Neural crest cell (in vitro differentiated cells): ENCODE measurements at places on chromosomes 6 and 20.

DNA sequence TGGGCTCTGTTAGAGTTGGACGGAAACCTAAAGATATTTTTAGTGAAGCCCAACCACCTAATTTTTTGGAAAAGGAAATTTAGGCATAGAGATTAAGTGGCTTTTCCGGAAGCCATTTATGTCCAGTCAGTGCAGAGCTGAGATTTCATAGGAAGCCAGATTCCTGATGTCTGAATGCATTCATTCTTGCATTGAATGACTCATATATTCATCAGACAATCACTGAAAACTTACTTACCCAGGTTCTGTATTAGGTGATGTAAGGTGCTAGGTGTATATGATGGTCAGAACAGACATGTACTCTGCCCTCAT lies 4.1 kb downstream of the SH3BGRL2 start:
- no peak for DNase-seq

GRCh38 chr6:136791296-136792094 lies 782 bp downstream of the MAP3K5 start:
- DNase-seq, result peak; percentile 5

GRCh38 chr20:14991023-14991422 lies 653.6 kb upstream of the FLRT3 start:
- no peak for DNase-seq

DNA sequence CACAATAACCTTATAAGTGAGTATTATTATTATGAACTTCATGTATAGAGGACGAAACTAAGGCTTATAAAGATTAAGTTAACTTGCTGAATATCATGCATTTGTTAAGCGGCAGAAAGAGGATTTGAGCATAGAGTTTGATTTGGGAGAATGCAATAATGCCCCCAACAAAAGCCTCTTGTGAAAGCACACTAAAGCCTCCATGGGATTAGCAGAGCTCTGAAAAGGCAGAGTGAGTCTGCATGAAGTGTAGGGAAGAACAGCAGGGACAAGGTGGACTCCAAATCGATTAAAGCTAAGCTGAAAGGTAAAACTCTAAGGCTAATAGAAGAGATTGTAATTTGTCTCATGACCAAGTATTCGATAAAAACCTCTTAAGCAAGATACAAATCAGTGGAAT lies 100.3 kb downstream of the SH3BGRL2 start:
- DNase-seq, result no peak

DNA sequence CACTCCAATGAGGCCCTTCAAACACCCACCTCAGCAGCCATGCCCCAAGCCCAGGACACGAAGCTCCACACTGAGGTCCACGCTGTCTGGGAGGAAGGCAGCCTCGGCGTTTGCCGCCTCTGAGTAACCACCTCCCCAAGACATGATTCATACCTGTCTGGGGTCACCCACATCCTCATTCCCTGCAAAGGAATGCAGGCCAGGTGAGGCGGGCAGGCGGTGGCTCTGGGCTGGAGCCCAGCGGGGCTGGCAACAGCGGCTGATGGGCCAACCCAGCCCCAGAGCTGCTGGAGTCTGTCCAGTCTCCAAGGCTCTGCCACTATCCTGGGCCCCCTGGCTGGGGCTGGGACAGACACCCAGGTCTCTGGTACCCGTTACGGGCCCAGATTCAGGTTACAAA lies 14.8 kb downstream of the PMEPA1 start:
- DNase-seq, result no peak

DNA sequence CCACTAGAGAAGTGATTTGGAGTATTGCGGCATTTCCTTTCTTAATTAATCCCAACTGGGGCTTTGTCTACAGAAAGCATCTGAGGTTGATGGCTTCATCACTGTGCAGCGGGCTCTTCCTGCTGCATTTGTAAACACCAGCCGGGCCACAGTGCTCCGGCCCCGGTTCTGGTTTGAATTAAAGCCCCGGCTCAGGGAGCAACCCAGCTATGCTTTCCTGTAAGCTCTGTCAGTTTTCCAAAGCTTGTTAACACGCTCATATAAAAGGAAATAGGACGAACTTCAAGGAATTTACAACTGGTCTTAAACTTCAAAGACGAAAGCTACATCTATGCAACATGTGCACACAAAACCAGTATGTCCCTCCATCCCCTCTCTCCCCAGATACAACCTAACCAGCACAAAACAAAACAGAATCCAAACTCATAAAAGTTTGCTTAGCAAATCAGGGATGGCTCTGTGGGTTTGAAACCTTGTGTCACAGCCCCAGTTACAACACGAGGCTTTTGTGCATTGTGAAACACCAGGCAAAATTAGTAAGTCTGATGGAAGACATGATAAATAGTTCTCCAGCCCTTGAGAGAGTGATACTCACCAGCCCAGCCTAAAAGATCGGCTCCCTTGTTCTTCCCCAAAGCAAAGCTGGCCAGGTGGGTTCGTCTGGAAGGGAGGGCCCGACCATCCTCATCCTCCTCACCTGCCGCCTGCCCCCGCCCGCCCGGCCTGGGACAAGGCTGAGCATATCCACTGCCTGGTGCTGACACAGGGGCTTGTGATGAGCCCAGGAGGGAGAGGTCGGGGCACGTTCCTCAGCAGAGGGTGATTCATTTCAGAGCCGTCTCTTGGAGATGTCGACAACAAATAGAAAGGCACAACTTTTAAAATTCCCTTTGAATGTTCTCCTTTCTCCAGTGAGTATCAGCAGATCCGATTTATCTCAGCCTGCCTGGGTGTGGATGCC lies 197.9 kb downstream of the TFAP2C start:
- no peak for DNase-seq

DNA sequence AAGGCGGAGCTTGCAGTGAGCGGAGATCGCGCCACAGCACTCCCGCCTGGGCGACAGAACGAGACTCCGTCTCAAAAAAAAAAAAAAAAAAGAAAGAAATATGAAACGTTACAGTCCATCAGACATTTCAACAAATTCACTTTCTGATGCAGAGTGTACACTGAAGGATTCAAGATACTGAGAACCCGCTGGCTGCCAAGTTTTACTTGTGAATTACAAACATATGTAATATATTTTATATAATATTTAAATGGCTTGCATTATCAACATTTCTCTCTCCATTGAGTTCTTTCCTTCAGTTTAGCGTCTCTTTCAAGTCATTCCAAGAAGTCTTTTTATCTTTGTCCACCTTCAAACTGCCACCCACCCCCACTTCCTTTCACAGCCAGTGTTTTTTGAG lies 240.9 kb upstream of the RNF217 start:
- no peak for DNase-seq

- no peak for DNase-seq
Measured at GRCh38 chr20:50304923-50305635, 114.4 kb downstream of the CEBPB start.

- DNase-seq, result no peak
Measured at GRCh38 chr20:56574531-56575142, 41.6 kb downstream of the FAM209B start.

GRCh38 chr6:107310362-107310761 lies 149.0 kb downstream of the PDSS2 start:
- no peak for DNase-seq

DNA sequence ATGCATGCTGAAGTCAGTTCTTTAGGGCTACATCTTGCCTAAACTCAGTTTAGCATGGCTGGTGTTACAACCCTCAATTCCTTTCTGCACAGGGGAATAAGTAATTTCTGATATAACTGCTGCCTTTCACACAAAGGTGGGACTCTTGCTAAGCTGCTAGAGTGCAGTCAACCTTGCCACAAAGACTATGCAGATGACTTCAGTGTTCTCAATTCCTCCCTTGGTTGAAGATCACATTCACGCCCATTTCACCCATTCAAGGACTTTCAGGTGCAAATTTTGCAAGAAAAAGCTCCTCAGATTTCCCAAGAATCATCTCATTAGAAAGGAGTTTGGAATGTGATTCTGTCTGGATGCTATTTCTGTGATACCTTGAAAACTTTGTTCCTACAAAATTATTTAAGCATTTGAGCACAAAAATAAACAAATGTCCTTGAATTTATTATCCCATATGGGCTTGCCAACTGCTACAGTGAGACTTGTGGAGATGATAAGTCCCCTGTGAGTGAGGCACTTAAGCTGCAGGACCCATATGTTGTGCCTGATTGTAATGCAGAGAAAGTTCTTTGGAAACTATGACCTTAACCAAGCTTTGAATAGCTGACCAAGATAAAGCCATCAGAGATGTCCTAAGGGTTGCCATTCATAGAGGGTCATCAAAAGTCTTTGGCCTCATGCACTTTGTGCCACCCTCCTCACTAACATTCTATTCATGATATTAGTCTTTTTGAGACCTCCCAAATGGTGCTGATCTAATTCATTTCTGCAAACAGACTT lies 111.8 kb downstream of the PLCB4 start:
- DNase-seq, result no peak

DNA sequence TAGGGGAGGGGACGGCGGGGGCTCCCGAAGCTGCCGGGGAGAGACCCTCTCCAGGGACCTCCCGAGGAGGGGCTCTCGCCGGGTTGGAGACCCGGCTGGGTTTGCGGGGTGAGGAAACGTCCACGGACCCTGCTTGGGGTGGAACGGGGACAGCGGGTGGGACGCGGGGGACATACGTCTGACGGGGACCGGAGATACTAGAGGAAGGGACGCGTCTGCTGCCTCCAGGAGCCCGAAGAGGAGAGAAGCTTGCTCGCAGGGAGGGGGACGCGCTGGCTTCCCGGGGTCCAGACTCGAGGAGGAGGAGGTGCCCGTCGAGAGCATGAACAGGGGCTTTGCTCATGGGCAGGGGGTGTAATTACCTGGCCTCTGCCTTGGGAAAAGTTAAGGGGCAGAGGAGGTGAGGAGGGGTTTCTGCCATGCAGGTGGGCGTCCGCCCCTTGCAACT lies 593 bp downstream of the DNMT3B start:
- no peak for DNase-seq

GRCh38 chr20:47720636-47721427 lies 64.4 kb downstream of the SULF2 start:
- DNase-seq, result no peak

GRCh38 chr6:95321126-95321525 lies 256.2 kb upstream of the MANEA start:
- DNase-seq, result no peak

DNA sequence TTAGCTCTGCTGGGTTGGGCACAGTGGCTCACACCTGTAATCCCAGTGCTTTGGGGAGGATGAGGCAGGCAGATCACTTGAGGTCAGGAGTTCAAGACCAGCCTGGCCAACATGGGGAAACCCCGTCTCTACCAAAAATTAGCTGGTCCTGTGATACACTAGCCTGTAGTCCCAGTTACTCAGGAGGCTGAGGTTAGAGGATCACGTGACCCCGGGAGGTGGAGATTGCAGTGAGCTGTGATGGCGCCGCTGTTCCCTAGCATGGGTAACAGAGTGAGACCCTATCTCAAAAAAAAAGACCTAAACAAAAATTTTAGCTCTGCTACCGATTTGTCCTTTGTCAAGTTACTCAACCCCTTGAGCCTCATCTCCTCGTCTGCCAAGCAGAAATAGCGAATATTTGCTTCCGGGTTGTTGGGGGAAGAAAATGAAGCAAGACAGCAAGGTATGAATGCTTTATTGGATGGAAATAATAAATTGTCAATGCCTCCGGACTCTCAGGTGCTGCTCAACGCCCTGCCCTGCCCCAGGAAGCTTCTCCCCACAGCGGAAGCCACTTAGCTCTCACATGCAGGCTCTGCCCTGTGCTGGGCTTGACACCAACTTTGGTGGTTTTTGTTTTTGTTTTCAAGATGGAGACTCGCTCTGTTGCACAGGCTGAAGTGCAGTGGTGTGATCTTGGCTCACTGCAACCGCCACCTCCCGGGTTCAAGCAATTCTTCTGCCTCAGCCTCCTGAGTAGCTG lies 24.9 kb upstream of the ITCH start:
- DNase-seq, result no peak

DNA sequence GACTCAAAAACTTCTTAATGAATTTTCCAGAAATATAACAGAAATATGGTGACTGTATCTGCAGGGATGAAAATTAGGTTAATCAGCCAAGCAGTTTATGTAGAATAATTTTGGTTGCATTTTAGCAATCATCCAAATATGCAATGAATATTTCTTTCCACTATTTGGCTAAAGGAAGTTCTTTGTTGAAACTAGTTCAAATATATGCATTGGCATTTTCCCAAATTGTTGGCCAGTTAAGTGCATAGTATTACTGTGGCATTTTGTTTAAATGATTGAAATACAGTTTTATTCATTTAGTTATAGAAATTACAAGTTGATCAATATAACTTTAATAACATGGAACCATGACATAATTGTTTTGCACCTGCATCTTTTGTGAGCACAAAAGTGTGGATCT lies 115.5 kb downstream of the DOK5 start:
- DNase-seq, result no peak

- DNase-seq, result no peak
Measured at GRCh38 chr6:6699741-6700367, 111.3 kb downstream of the LY86 start.

GRCh38 chr6:38493931-38494547 lies 145.7 kb downstream of the BTBD9 start:
- peak; percentile 88 for DNase-seq

DNA sequence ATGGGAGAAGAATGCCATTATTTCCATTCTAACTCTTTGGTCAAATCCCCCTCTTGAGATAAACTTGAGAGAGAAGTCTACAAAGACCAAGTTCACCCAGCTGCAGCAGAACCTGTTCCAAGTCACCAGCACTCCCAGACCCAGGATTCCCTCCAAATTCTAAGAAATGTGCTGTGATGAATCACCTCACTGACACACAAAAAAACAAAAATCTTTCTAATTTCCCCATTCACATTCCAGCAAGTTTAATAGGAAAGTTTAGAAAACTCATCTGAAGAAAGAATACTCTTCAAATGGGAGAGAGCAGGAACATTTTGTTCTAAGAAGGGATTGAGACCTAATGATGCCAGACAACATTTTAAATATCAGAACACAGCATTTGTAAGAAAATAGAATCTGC lies 213.6 kb upstream of the PLCB4 start:
- no peak for DNase-seq

DNA sequence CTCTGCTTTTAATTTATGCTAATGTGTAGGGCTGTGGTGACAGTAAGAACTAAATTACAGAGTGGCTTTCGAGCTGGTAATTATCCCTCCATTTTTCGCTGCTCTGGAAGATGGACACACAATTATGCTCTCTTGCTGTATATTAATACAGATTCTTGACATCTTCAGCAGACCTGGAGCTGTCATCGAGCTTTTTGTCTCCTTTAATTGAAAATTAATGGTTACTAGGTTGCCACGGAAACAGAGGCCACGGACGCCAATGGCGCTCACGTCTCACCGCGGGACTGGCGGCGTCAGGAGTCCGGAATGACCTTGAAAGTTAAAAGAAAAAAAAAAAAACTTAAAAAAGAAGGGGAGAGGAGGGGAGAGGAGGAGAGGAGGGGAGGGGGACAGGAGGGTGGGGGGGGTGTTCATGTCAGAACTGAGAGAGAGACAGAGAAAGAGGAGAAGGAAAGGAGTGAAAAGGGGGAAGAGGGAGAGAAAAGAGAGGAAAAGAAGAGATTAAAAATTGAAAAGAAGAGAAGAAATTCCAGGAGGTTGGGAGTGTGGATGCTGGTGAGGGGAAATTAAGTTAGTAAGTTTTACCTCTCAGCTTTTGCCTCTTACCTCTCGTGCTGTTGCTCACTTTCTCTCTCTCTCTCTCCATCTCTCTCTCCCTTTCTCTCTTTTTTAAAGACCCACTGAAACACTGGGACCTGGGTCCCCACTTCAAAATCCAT lies 22.1 kb upstream of the FOXP4 start:
- DNase-seq, result no peak
